Activated naive CD8-positive, alpha-beta T cell treated with anti-CD3 and anti-CD28 coated beads for 36 hours (primary cell): ENCODE measurements at places on chromosomes 6 and 20.

DNA sequence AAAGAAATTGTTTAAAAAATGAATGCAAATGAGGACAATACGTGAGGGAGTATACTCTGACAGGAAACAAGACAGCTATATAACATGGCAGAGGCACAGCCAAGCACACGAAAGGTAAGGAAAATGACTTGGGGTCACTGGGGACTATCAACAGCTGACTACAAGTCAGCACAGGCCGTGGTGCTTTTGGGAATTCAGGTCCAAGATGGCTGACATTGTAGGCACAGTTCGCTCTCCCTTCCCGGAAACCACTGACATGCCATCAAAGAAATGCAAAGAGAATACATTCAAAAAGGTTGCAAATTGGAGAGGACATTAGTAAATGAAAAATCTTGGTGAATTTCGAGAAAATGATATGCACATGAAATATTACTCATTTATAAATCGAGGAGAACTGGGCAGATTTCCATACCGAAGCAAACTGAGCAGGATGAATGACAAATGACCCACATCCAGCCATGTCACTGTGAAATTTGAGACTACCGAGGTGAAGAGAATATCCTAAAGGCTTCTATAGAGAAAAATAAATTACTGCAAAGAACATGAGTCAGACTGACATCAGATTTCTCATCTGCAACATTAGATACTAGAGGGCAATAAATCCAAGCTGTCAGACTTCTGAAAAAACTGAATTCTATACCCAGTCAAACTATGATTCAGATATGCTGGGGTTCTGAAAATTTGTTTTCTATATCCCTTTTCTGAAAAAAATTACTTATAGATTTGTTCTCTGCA, 391.1 kb downstream of the BTBD9 start:
- no peak for DNase-seq

GRCh38 chr20:53428996-53429395, 164.6 kb downstream of the ZNF217 start:
- no peak for DNase-seq

DNA sequence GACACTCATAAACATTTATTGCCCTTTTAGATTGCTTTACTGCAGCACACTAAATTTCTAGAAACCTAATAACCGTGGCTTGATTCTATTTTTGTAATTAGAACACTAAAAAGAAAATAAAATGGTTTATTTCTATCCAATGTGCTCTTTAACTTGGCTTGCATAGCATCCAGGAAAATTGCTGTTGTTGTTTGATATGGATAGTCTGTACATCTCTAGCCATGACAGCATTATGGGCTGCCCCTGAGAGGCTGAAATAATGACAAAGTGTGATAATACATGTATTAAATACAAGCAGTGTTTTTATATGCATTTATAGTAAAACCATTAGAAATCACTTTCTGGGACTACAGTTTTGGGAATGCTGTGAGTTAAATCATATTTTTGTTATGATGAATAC, 472.5 kb downstream of the EPM2A start:
- no peak for DNase-seq

GRCh38 chr6:121835662-121836061, 400.2 kb downstream of the GJA1 start:
- no peak for DNase-seq

DNA sequence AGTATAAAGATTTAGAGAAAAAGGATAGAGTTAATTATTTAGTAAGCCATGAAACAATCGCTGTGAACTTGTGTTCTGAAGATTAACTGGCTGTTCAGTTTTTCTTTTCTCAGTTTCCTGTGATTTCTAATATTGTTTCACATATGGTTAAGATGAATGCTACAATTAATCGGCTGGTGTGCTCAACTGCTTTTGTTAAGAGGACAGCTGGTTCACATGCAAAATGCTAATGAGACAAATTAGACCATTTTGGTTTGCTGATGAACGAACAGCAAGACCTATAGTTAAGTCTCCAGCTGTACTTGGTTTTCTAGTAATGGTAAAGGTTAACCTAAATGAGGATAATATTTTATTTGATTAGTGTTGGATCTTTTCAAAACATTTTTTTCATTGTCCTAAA, 10.8 kb upstream of the NHSL1 start:
- no peak for DNase-seq

GRCh38 chr6:17716221-17716620, 9.5 kb upstream of the NUP153 start:
- no peak for DNase-seq

GRCh38 chr6:169933839-169934698, 182.6 kb downstream of the ERMARD start:
- DNase-seq, result no peak

GRCh38 chr6:18663011-18663410, 275.9 kb downstream of the RNF144B start:
- no peak for DNase-seq

DNA sequence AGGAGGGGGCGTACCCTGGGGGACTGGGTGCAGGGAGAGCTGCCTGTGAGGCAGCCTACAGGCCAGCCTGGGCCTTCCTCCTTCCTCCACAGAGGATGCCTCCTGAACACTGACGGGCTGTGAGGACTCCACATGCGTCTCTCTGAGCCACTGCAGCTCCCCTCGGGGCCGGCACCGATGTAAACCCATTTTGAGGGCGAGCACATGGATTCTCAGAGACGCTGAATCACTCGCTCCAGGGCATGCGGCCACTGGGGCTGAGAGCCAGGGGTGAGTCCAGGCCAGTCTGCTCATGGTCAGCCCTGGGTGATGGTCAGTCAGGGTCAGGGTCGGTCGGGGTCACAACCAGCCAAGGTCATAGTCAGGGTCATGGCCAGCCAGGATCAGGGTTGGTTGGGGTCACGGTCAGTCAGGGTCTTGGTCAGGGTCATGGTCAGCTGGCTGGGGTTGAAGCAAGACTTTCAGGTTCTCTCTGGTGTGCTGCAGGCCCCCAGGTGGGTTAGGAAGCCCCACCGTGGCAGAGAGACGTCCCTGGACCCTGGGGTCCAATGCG, 14.7 kb upstream of the RBBP8NL start:
- DNase-seq, result no peak

DNA sequence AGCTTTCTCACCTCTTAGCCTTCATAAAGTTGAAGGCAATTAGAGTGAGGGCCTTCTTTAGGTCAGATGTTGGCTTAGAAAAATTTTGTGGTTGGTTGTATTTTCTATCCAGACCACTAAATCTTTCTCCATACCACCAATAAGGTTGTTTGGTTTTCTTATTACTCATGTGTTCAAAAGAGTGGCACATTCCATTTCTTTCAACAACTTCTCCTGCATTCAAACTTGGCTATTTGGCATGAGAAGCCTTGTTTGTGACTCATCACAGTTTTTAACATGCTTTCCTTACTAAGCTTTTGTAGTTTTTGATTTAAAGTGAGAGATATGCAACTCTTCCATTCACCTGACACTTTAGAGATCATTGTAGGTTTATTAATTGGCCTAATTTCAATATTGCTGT, 949.6 kb downstream of the TBC1D32 start:
- no peak for DNase-seq

- no peak for DNase-seq
These were observed 38.4 kb upstream of the HLA-G start for GRCh38 chr6:29789176-29789575.

DNA sequence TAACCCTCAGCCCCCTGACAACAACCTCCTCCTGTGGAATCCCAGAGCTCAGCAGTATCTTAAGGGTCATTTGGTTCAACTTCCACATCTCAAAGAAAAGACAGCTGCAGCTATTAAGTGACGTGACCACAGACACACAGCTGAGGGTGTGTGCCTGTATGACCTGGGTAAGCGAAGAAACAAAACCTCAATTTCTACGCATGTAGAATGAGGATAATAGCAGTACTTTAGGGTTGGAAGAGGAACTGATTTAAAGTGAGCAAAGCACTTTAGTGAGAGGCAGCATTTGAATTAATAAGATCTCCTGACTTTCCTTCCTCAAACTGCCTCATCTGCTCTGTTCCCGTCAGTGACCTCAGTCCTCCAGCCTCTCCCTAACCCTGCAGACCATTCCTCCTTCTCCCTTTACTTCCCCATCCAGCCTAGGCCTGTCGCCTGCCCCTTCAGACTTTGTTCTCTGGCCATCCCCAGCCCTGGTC, 6.8 kb upstream of the ARMC2 start:
- no peak for DNase-seq

GRCh38 chr6:107202876-107203468, 87.7 kb upstream of the BEND3 start:
- DNase-seq, result no peak

- DNase-seq, result no peak
These were observed 54.2 kb downstream of the TRAM2 start for GRCh38 chr6:52522655-52523054.

- no peak for DNase-seq
These were observed 3.0 kb upstream of the VEGFA start for GRCh38 chr6:43766964-43767461.

GRCh38 chr20:36607586-36608387, 2.2 kb downstream of the RAB5IF start:
- no peak for DNase-seq

GRCh38 chr20:12270863-12271262, 353.2 kb downstream of the BTBD3 start:
- DNase-seq, result no peak

DNA sequence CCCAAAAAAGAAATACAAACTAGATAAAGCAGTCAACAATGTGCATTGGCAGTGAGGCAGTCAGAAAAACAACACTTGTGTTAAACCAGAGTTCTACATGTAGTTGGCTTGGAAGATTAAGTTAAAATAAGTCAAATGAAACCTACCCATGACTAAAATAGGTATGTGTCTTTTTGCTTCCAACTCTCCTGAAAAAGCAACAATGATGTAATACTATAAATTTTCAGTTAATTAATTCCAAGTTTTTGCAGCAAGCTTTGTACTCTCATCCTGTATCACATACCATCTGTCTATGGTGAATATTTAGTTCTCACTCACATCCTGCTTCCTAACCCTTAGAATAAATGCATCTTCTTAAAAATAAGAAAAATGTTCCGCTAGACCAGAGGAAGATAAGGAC, 261.5 kb downstream of the KIF16B start:
- no peak for DNase-seq
